Purkinje cell (primary cell): ENCODE measurements at places on chromosomes 3 and 15. TPM values are rescaled to one million over a fixed set of nuclear protein-coding genes. Genes with fewer than 3 reads are reported as not detected.

The ZNF80 gene
- polyA plus RNA-seq, result 0.31 TPM in 1 of 2 replicates, not detected in the other

The GXYLT2 gene
- polyA plus RNA-seq, result 0.42 and 0.69 TPM in 2 replicates

The NEO1 gene
- polyA plus RNA-seq, result 21.5 and 22.5 TPM in 2 replicates

The SLC2A2 gene
- 0.09 TPM in 1 of 2 replicates, not detected in the other for polyA plus RNA-seq

The THSD4 gene
- polyA plus RNA-seq, result 0.20 and 0.24 TPM in 2 replicates
